ENCODE measurements at places on chromosomes 7 and 10.

DNA sequence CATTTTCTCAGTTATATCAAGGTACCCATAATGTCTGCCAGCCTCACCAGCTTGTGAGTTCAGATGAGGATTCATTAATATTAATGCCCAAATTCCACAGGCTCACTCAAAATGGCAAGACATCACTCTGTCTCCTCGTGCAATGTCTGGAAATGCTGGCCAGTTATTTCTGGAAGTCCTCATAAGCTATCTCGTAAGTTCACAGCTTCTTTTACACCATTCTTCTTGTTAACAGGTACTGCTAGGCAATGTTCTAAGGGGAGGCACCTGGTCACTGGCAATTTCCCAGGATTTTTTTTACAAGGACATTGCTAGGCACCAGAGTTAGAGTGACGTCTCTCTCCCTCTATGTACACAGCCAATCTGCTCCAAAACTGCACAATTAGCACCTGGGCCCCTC lies 80.2 kb upstream of the SEMA3C start:
- no peak for DNase-seq

DNA sequence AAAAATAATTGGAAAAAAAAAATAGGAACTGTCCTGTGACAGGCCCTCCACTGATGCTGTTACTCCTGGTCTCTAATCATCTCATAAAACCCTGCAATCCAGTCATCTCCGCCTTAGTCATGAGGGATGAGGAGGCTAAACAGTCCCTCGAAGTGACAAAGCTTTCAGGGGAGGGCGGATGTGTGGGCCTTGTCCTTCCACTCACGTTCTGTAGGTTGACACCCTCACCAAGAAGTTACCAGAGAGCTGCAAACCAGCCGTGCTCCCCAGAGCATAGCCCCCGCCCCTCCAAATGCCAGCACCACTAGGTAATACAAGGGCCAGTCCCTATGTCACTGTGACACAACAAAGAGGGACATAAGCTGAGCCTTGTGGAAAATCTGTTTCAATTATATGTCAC lies 11.9 kb downstream of the COBL start:
- no peak for DNase-seq

DNA sequence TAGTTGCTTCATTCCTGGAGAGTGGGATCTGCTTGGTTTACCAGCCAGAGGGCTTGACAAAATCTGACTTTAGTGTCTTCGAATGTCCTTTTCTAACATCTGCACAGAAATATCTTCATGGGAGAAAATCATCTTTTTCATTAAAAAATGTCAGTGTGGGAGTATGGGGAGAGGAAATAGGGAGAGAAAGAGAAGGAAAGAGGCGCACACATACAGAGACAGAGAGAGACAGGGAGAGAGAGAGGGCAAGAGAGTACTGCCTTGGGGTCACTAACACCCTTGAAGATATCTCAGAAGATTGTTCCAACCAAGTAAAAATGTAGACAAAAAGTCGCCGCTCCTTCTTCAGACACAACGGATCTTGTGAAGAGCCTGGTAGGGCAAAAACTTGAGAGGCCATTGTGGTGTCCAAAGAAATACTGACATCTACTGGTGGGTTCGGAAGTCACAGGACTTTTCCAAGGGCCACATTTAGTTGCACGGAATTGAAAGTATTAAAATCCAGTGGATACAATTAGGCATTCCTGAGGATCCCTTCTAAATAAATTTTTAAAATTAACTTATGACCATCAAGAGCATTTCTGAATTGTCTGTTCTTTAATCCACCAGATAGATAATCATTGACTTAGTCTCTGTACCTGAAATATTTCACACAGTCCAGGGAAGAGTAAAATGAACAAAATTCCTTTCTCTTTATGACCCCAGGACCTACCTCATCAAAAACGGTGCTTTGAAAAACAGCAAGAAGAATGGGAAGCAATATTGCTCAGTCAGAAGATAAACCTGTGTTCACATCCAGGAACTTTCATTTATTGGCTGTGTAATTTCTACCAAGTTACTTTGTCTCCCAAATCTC lies 29.7 kb downstream of the VIM start:
- DNase-seq = peak; percentile 37

DNA sequence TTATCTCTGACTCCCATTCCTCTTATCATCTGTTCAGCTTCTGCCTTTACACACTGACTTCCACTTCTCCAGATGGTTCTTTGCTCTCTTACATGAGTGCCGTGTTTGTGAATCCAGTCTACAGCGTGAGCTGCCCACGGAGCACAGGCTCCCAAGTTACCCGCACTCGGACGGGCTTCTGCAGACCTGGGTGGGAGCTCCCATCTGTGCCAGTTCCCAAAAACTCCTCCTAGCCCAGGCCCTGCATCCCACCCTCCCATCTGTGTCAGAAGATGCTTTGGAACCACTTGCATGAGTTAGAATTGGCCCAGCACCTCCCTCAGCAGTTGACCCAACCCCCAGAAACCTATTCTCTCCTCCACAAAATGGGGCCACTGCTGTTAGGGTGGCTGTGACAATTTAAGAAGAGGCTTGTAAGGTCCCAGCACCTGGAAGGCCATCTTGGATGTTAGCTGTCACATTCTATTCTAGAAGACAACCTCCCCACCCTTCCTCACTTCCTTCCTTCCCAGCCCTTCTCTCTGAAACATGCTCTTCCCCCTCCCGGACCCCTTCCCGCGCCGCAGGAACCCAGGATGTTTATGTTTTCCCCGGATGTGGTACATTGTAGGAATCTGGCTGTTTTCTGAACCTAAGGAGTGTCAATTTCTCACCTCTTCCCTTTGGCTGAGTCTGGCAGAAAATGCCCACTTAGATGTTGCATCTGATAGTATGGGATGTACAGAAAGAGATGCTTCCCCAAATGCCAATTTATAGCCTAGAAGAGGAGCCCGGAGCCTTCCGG lies 79.2 kb downstream of the CCDC3 start:
- DNase-seq = no peak

GRCh38 chr7:2680792-2681490 lies 7.1 kb upstream of the AMZ1 start:
- DNase-seq = peak; percentile 98

DNA sequence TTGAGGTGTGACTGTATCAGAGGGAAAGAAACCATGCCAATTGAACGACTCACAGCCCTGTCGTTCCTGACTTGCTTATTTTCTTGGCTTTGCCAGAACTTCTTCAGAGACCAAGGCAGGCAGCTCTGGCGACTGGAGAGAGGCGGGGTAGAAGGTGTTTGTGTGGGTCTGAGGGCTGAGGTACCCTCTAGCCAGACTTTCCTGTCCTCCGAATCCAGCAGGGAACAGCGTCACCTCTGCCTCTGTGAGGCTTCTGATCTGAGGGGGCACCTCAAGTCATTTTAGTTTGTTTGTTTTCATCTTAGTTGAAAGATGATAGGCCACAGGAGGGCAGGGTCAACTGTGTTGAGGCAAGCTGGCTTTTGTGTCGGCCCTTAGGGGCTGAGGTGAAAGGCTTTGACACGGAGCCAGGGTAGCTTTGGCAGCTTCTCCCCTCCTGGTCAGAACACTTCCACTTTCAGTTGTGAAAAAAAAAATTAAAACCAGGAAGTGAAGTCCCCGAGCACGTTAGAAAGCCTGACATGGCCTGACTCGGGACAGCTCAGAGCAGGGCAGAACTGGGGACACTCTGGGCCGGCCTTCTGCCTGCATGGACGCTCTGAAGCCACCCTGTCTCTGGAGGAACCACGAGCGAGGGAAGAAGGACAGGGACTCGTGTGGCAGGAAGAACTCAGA lies 1.9 kb downstream of the ACSL5 start:
- no peak for DNase-seq

DNA sequence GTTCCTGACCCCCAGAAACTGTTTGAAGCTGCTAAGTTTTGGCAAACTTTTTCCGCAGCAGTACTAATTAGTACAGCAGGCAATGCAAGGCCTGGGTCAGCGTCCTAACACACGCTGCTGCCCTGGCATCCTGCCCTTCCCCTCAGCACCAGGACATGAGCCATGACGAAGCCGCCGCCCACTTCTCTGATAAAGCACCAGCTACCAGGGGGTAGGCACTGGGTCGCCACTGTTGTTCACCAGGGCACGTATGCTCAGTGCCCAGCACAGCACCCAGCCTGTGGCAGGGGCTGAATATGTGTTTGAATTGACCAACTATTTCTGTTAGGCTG lies 59.5 kb downstream of the CHST15 start:
- DNase-seq = no peak

- no peak for DNase-seq
Observed at GRCh38 chr10:103595933-103596726, 102.6 kb downstream of the NEURL1 start.

DNA sequence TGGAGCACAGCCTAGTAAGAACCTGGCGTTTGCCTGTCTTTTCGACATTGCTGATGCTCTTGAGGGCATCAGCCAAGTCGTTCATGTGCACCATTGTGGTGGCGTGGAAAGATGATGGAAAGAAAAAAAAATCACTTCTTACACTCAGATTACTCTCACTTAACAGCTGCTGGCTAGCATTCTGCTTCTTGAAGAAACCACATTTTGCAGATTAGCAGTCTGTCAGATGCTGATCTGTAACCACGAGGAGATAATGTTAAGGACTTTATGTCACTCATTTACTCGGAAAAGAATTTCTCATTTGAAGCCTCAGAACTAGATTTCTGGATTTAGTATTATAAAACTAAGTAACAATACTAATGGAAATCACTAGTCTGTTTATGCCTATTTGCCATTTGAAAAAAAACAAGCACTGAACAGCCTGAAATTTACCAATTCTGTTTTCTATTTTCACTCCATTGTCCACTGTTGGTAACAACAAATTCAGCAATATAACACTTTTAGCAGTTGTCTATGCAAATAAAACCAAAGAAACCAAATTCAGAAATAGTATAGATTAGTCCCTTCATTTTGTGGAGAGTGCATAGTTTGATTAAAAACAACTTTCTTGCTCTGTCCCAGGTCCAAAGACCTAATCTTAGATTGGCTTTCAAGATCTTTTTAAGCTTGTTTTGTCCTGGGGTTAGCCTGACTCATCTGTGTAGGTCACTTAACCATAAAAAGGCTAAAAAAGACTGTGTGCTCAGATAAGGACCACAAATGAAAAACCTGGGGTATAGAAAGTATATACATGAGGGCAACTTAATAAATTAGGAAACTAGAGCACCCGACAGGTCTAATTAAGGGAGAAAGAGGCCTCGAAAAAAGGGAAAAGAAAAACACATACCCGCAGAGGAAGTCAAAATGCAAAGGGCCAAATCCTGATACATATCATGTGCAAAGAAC lies 67.5 kb downstream of the NT5C2 start:
- no peak for DNase-seq

GRCh38 chr10:116371737-116372136 lies 47.5 kb downstream of the CCDC172 start:
- DNase-seq = no peak

GRCh38 chr10:72278668-72279393 lies 5.1 kb downstream of the DDIT4 start:
- DNase-seq = no peak

DNA sequence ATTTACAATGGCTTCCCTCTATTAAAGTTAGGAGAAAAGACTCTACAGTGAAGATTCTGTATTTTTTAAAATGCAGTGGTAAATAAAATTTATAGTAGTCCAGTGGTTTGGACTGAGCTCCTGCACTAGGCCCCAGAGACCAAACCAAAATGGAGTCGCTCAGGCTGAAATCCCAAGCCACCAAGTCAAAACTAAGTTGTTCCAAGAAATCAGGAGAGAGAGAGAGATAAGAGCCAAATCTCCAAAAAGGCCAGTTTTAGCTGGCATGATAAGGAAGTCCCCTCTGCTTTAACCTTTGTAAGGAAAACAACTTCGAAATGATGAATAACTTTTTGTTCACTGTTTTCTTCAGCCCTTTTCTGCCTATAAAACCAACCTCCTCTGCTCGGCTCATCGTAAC lies 265.9 kb upstream of the KLF14 start:
- no peak for DNase-seq

DNA sequence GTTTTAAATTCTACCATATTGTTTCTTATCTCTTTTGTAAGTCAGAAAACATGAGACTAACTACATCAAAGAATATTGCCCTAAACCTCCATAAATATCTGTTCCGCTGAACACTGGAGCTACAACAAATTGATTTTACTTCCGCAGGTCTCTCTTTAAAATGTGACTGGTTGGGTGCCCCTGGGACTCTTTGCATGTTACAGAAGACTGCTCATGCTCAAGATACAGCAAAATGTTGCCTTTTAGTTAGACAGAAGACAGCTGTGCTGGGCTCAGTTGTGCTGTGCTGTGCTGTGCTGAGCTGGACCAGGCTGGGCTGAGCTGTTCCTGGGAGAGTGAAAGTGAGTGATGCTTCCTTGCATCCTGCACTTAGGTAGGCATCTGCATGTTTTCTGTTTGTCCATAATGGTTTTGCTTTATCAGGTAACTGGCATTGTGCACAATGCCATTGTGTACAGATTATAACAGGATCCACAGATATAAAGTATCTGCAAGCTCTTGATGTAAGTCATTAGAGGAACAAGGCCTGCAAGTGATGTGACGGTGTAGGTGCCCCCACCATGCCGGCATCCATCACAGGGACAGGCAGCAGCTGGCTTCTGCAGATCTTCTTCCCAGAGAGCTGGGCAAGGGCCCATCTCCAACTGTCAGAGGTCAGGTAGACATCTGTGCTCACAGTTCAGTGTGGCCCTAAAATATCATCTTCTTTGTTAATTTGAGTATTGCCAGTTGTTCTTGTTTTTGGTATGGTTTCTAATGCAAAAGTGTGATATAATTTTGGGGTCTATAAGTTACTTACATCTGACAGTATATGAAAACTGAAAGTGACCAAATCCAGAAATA lies 972.5 kb upstream of the CELF2 start:
- DNase-seq = no peak

GRCh38 chr10:4011136-4011812 lies 226.3 kb upstream of the KLF6 start:
- no peak for DNase-seq

DNA sequence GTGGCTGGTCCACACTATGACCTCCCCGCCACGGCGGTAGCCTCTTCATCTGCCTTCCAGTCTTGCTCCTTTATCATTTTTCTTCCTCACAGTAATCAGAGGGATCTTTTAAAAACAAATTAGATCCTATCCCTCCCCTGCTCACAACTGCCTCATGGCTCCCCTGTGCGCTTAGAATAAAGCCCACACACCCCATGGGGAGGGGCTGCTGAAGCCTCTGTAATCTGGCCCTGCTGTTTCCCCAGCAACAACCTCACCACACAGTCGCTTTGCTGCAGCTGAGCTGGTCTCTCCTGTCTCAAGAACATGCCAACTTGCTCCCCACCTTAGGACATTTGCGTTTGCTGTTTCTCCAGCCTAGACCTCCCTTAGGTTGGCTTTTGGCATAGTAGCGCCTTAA lies 41.0 kb downstream of the SP8 start:
- DNase-seq = no peak

DNA sequence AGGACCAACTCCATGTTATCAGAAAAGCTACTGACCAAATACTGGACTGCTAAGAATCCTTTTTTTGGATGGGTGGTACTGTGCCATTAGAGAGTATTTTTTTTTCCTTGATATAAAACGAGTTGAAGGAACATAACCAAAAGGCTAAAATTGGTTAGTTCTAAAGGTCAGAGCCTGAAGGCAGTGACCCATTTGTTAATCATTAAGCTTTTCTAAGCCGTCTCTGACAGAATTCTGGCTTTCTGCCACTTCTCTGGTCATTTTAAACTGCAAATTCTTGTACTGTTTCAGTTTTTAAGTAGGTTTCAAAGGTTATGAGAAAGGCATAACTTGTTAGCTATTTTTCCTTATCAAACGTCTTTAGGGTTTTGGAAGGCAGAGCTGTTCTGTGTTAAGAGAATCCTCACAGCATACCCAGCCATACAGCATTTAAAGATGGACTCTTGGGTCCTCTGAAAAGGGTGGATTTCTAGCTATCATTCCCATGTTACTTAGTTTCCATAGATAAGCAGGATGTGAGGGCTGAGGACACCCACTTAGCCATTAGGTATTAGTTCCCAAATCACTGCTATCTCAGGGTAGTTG lies 196.8 kb downstream of the RNLS start:
- DNase-seq = no peak

Measured in HuH-7 (cell line).